ENCODE measurements at places on chromosomes 12 and 14.

- no peak for DNase-seq
Observed at GRCh38 chr12:109847142-109847735, 14.0 kb upstream of the TRPV4 start.

GRCh38 chr12:77916276-77916675 is 85.6 kb downstream of the NAV3 start:
- no peak for DNase-seq

- DNase-seq = no peak
Observed at GRCh38 chr12:65055859-65056258, 65.2 kb downstream of the WIF1 start.

GRCh38 chr14:70139384-70139783 is 49.4 kb downstream of the SLC8A3 start:
- DNase-seq = no peak

- DNase-seq = no peak
Observed at GRCh38 chr12:25767606-25768005, 190.9 kb upstream of the RASSF8 start.

GRCh38 chr12:62113366-62114011 is 146.7 kb upstream of the USP15 start:
- no peak for DNase-seq

Measured in Right ventricle myocardium inferior (tissue), 1 donor.